Umbilical cord (tissue), 2 donors: ENCODE measurements at places on chromosomes 5 and 9. TPM values are rescaled to one million over a fixed set of nuclear protein-coding genes. Genes with fewer than 3 reads are reported as not detected.

Gene UBE2QL1
- total RNA-seq, result 0.72 TPM

Gene THBS4
- total RNA-seq, result not detected

Gene CCDC192
- total RNA-seq, result not detected

Gene OSMR
- 66.9 TPM for total RNA-seq

Gene IFNK
- 2.4 TPM for total RNA-seq

Gene ACTBL2
- total RNA-seq, result 3.1 TPM

DNA sequence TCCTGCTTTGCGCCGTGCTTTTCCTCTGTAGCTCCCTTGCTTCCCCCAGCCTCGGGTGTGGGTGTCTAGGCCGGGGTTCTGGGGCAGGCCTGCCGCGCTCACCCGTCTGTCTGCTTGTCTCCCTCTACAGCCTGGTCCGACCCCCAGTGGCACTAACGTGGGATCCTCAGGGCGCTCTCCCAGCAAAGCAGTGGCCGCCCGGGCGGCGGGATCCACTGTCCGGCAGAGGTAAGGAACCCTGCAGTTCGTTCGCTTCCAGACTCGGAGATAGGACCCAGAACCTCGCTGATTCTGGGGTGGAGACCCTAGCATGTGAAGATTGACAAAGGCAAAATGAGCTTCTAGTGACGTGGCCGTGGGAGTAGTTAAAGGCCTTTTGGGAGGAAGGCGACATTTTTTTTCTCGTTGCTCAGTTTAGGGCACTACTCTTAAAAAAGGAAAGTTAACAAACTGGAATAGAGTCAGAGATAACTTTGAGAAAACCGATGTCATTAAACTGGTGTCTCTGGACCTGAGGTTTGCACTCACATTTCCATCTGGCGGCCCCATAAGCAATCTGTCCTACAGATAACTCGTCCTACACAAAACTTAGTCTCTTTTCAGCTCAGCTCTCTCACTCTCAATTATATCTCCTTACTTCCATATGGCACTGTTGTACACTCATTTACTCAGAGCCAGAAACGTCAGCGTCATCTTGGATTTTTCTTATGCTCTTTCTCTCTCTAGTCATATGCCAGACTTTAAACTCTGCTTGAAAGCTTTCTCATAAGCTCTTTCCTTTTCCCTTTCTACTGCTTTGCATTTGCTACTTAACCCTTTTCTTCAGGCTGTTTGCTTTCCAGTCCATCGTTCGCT is 561 bp downstream of the SEC61B start:
- DNase-seq, result peak; percentile 35

- DNase-seq, result peak; percentile 49
These were observed 171.0 kb downstream of the ARRDC3 start for GRCh38 chr5:91211997-91212713.

DNA sequence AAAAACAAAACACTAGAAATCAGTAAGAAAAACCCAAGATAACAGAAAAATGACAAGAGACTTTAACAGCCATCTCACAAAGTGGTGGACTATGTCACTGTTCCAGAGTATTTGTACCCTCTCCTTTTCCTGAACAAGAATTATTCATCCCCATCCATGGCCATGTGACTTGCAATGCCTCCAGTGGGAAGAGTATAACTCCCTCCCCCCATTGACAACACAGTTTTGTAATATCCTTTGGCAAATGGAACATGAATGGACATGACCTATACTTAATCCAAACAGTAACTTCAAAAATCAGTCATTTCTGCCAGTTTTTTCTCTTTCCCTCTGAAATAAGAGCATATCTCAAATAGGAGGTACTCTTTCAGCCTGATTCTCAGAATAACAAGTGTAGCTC is 33.9 kb downstream of the PTBP3 start:
- DNase-seq, result no peak

DNA sequence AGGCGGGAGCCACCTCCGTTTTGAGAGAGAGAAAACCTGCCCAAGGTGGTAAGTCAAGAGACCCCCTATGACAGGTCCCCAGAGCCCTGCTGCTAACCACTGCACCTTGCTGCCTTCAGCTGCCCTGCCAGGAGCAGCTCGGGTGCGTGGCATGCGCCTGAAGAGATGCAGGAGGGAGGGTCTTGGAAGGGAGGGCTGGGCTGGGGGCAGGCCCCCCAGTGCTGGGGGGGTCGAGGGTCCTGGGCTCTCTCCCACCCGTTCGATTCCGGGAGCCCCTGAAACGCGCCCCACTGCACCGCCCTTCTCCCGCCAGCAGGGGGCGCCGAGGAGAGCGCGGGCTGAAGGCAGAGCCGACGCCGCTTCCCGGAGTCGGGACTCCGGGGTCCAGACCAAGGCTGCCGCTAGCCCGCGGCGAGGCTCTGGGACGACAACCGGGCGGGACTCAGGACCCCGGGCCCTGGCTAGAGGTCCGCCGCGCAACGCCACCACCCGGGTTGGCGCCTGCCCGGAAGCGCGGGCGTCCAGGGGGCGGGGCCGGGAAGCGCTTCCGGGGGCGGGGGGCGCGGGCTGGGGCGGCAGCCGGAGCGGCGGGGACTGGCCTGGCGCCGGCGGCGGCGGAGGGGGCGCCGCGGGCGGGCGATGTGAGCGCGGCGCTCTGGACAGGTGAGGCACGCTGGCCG is at the start of gene ZBTB34:
TSS of gene ZBTB34 (plus strand) at position 563 of the 680 bp plus-strand sequence. CDS start 18,761 bp downstream, outside the sequence.
- DNase-seq, result peak; percentile 63

GRCh38 chr5:133393776-133394476 is 218.4 kb downstream of the FSTL4 start:
- DNase-seq, result no peak

- no peak for DNase-seq
These were observed 13.7 kb downstream of the PITX1 start for GRCh38 chr5:135020111-135020895.

GRCh38 chr5:74993743-74994142 is 58.6 kb downstream of the GCNT4 start:
- no peak for DNase-seq

DNA sequence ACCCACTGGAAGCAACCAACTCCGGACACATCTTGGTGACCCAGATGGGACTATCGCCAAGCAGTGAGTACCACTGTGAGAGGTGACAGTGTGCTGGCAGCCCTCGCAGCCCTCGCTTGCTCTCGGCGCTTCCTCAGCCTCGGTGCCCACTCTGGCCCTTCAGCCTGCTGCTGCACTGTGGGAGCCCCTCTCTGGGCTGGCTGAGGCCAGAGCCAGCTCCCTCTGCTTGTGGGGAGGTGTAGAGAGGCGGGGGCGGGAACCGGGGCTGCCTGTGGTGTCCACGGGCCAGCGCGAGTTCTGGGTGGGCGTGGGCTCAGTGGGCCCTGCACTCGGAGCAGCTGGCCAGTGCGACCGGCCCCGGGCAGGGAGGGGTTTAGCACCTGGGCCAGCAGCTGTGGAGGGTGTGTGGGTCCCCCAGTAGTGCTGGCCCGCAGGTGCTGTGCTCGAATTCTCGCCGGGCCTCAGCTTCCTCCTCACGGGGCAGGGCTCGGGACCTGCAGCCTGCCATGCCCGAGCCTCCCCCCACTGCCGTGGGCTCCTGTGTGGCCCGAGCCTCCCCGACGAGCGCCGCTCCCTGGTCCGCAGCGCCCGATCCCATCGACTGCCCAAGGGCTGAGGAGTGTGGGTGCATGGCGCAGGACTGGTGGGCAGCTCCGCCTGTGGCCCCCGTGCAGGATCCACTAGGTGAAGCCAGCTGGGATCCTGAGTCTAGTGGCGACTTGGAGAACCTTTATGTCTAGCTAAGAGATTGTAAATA is 78.5 kb upstream of the PLPP1 start:
- no peak for DNase-seq

DNA sequence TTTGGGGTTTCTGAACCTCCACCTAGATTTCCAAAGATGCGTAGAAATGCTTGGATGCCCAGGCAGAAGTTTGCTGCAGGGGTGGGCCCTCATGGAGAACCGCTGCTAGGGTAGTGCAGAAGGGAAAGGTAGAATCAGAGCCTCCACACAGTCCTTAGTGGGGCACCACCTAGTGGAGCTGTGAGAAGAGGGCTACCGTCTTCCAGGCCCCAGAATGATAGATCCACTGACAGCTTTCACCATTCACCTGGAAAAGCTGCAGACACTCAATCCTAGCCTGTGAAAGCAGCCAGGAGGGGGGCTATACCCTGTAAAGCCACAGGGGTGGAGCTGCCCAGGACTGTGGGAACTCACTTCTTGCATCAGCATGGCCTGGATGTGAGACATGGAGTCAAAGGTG is 13.3 kb upstream of the HSDL2 start:
- no peak for DNase-seq

DNA sequence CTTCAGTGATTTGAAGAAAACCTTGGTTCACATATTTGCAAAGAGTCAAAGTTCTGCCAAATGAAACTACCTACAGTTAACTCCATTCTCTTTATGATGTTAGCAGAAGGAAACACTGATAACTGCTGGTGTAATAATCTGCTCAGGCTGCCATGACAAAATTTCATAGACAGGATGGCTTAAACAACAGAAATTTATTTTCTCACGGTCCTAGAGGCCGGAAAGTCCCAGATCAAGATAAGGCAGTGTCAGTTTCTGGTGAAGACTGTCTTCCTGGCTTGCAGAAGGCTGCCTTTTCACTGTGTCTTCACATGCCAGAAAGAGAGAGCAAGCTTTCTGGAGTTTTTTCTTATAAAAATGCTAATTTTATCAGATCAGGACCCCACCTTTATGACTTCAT is 102.4 kb upstream of the PARP8 start:
- DNase-seq, result no peak

- DNase-seq, result no peak
These were observed 87.7 kb downstream of the ACER2 start for GRCh38 chr9:19496321-19497050.

DNA sequence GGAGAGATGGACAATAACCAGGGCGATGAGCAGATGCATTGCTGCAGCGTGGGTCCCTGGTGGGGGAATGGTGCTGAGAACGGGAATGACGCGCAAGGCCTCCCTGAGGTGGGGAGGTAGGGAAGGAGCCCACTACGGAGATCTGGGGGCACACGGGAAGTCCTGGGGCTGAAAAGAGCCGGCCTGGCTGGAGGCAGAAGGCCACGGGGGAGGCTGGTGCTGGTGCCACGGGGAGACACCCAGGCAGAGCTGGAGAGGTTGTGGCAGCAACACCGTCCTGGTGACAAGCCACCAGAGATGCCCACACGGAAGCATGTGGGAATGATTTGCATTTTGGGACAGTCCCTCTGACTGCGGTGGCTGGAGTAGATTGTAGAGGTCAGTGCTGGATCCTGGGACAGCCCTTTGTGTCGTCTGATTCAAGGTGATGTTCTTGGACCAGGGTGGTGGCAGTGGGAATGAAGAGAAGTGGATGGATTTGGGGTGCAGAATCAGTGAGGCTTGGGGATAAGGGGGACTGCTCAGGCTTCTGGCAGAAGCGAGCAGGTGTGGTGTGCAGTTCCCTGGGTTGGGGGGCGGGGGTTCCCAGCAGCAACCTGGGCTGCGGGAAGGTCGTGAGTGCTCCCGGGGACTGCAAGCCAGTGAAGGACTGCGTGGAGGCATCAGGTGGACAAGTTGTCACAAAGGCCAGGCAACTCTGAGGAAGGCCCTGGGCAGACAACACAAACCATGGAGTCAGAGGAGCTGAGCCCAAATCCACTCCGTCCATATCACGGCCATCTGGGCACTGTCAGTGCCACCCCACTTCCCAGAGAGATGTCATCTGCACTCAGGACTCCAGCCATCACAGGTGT is 25.2 kb upstream of the CNOT6 start:
- DNase-seq, result no peak

- DNase-seq, result no peak
These were observed 31.0 kb downstream of the TPPP start for GRCh38 chr5:661891-662750.

DNA sequence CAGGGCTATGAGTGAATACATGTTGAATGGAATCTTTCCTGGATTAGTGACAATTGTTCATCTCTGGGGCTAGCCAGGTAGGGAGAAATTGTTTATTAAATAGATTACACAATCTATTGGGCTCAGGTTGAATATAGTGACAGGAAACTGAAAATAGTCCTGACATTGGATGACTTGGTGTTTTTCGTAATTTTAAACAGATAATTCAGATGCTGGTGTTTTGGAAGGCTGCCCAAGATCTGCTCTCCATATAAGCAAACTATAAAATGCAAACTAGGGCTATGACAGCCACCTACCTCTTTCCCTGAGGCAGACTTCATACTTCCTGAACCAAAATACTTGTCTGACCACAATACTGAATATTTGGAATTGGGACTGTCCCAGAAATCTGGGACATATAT is 99.1 kb downstream of the ENC1 start:
- DNase-seq, result peak; percentile 17

GRCh38 chr9:17725399-17726010 is 146.6 kb downstream of the SH3GL2 start:
- no peak for DNase-seq

DNA sequence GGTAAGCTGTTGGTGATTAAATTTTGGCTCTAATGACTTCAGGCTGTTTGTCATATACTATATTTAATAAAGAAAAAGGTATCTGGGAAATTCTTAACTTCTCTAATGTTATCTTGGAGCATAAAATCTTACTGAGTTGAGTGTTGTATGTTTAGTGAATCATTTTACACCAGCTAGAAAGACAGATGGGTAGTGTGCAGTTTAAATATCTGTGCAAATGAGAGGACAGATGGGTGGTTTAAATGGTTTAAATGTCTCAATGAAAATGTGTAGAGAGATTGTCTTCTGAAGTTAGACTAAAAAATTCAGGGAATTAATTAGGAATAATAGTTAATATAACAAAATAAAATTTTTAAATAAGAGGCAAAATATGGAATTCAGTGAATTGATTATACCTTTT is 114.5 kb downstream of the FER start:
- no peak for DNase-seq

- peak; percentile 32 for DNase-seq
These were observed 3.7 kb downstream of the PRDM6 start for GRCh38 chr5:123092696-123093095.

DNA sequence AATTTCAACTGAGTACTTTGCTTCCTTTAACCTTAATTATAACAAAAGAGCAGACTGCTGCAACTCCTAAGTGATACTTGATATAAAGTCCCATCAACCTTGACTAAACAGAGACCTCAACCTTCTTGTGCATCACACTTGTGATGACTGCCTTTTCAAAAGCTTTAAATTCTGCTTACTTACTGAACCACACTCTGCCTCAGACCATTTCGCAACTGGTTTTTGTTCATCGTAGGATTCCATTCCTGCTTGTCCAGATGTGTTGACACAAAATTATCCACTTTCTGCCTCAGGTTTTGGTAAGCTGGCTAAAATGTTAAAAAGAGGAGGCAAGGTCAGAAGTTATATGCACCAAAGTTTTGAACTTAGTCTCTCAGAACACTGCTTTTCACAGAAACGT is 3.5 kb downstream of the BOD1 start:
- no peak for DNase-seq
